ENCODE measurements at places on chromosomes 2 and 18.
A peak's percentile ranks its signal among the peaks of the same experiment; 100 is the strongest.

DNA sequence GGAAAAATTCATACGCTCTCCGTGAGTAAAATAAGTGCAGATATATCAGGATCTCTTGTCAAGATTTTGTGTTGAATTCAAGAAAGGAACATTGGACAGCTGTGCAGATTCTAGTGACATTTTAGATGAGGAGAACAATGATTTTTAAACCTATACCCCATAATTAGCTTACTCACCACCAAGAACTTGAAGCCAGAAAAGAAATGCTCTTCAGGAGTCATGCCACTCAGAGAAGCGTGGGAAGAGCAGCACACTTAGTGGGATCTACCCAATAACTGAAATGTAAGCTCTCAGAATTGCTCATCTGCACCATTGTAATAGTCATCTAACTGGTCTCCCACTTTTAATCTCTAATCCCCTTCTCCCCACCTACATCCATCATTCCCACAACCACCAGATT is 9.2 kb upstream of the ERMN start:
- DNase-seq, result no peak

GRCh38 chr2:102060047-102060446 is 68.3 kb downstream of the IL1R2 start:
- DNase-seq, result no peak

- DNase-seq, result no peak
Measured at GRCh38 chr2:126307740-126308139, 348.2 kb upstream of the GYPC start.

DNA sequence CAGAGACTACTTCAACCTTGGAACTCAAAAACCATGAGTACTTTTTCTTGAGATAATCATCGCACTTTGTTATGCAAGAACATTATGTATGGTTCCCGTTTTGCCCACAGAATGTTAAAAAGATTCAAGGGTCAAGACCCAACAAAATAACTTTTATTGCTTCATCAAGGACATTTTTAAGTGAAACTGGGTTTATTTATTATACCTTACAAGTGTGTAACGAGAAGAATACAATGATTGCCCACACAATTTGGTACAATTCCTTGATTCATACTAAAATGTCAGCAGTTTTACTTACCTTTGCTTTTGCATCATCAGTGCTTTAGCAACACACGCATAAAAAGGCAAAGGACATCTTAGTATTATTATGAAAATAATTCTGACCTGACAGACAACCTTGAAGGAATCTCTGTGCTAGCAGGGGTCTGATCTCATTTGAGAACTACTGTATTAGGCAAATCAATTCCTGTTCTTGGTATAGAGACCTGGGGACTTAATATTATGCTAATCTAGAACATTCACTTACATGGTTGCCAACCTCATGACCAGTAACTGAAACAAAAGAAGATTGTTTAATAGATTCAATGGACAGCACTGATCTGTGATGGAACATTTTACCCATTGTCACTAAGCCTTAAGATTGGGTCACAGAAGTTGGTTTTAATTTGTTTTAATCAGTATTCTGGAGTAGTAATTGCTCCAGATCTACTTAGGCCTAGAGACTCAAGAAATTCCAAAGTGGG is 16.2 kb downstream of the CCDC88A start:
- no peak for DNase-seq

DNA sequence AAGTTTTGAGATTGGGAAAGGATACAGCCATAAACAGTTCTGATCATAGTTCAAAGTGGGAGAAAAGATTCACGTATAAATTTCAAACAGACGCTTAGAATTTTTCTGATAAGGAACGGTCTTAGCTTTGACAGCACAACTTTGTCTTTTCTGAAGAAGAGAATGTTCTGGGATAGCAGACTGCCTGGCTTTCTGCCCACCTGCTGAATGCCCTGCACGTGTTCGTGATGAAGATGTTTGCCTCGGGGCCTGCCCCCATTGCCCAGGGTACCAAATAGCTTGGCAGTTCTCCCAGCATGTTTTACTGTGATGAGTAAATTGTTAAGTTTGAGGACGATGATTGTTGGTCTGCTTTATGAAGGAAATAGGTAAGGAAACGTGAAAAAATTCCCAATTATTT is 4.6 kb downstream of the MRPL33 start:
- DNase-seq, result no peak

GRCh38 chr18:57579934-57580333 is 6.6 kb downstream of the FECH start:
- no peak for DNase-seq

DNA sequence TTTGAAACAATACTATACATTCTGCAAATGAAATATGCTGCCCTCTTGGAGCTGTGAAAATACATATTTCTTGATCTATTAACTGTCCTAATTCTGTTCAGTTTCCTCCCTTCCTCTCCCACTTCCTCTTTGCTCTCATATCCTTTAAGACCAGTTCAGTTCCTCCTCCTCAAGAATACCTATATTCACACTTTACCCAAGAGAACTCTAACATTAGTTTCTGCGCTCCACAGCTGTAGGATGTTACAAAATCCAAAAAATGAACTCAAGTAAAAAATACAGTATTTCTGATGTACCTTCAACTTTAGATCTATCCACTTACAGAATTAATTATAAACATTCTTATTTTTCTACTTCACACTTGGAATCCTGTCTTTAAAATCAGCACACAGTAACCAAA is 5.4 kb downstream of the ITSN2 start:
- DNase-seq, result no peak

GRCh38 chr2:131152074-131152473 is 46.9 kb downstream of the PLEKHB2 start:
- no peak for DNase-seq

DNA sequence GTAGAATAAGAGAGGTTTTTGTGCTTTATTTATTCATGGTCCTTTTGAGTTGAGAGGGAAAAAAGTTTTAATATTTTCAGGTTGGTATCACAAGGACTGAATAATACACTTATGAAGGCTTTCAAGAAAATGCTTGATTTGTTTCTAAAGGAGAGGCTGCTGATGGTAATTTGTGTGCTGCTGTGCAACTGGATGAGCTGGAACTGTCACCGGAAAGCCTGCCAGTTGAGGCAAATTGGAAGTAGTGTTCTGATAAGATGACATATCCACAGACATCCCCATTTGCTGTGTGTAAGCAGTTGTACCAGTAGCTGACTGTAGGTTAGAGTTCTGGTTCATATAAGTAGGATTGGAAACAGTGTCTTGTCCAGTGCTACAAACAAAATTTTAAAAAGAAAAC is 21.6 kb upstream of the CACNB4 start:
- no peak for DNase-seq

- no peak for DNase-seq
Measured at GRCh38 chr2:181114021-181114420, 133.6 kb downstream of the UBE2E3 start.

DNA sequence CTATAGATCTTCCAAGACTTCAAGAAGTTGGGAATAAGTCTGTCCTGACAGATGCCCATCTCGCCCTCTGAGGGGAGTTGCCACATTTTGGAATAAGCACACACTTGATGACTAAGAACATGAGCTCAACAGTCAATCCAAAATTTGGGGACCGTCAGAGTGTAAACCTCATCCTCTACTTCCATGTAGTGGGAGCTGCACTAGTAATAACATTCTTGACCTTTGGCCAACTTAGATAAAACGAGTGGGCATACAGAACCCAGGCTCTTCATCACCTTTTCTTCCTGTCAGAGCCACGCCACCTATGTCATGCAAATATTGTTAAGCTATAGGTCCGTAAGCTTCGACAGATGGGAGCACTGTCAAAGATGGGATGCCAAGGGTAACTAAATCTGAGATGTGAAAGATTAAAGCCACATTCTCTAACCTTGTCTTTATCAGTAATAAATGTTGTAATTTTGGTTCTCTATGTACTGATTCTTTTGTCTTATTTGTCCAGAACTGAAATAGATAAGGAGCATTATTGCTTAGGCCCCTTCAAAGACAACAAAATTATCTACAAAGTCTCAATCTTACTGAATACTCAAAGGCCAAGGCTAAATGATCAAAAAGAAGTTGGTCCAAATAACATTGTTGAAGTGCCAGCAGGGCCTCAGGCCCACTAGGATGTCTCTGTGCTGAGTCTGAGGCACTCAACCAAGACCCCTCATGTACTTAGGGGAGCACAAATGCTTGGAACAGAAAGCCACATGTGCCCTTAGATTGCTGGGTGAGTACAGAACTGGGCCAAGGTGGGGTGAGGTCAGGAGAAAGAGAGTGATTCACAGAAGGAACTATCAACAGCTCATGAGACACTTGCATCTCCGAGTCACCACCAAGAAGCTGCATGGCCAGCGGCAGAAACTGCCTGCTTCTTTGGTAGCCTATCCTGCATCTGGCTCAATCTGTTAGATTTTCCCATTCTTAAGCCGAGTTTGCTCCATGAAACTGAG is 15.0 kb downstream of the CDH2 start:
- DNase-seq, result no peak

GRCh38 chr2:204152616-204153015 is 216.1 kb downstream of the ICOS start:
- DNase-seq, result no peak

- no peak for DNase-seq
Measured at GRCh38 chr2:36512705-36513104, 85.3 kb downstream of the FEZ2 start.

DNA sequence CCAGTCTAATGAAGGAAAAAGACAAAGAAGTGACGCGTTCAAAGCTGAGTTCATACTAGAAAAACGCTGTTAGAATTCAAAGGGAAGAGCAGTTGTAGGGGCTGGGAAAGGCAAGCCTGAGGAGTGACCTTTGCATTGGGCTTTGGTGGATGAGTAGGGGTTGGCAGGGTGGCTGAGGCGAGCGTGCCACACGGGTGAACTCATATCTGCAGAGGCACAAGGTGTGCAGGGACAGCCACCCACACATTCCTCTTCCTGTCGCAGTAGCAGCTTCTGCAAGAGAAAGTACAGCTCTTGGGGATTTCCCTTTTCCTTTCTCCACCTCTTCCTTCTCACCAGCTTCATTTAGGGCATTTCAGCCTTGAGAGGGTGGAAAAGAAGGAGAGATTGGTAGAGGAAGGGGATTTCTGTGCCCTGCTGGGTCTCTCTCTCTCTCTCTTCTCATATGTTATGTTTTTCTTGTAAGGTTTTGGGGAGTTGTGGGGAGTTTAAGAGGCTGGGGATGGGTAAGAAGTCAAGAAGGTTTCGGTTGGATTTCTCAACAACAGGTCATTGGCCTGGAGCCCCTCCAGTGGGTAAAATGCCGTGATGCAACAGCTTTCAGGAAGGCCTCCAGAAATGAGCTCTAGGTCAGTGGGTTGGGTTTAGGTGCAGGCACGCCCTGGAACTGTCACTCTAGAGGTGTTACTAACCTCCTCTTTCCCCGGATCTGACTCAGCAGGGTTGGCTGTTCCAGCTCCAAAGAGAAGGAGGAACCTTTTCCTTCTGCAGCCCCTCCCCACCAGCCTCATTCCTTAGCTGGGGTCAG is 40.1 kb downstream of the ODC1 start:
- no peak for DNase-seq

DNA sequence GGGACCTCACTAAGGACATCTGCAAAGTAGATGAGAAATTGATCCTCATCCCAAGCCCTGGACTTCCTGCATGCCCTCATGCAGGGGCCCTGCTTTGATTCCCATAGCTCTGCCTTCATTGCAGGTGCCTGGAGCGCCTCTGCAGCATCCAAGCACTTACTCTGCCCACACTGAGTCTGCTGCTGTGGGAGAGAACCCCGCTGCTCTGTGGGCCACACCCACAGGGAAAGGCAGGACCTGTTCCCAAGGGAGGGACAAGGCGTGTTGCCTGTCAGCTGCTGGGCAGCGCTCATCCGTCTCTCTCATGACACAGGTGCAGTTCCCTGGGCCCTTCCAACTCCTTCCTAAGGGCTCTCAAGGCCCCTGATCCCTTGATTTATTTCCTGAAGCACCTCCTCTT is 266.8 kb upstream of the SMIM21 start:
- DNase-seq, result no peak

DNA sequence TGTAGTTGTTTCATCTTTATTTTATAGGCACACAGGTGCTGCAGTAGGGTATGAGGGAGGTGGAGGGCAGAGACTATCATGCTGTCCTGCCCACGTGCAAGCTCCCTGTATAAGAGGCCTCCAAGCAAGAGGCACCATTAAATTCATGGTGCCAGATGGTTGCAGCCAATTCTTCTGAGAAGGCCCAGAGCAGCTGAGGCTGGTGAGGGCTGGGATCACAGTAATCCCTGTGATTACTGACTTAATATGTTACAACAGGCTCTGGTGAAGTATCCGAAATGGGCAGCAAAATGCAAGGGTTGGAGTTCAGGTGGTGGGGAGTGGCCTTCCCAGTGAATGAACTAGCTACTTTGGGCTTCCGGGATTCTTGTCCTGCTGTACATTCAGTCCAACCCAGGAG is 191.9 kb upstream of the SMAD2 start:
- no peak for DNase-seq

- DNase-seq, result peak; percentile 63
Measured at GRCh38 chr2:217269701-217270484, 410.0 kb upstream of the TNP1 start.

GRCh38 chr18:63207143-63207790 is 112.3 kb downstream of the BCL2 start:
- no peak for DNase-seq

DNA sequence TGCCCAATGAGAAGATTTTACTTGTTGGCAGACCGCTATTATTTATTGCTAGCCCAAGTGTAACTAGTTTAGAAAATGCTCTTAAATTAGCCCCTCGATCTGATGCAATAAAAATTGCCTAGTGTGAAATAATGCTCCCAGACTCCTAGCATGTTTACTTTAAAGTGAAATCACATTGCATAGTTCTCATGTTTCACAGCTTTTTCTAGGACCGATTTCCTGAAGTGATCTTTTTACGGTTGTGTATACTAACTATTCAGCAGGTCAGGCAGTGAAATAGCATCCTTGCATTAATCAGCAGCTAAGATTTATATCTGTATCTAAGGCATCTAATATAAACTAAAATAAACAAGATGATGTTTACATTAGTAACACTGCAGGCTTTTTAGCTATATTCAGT is 52.4 kb downstream of the PMS1 start:
- no peak for DNase-seq

- DNase-seq, result peak; percentile 72
Measured at GRCh38 chr2:199458009-199458805, 468 bp upstream of the SATB2 start.

- no peak for DNase-seq
Measured at GRCh38 chr2:38653715-38654527, 12.0 kb upstream of the GALM start.

GRCh38 chr18:79069717-79070151 is 540 bp downstream of the ATP9B start:
- no peak for DNase-seq

- DNase-seq, result peak; percentile 87
Measured at GRCh38 chr2:128304715-128305554, 13.7 kb downstream of the HS6ST1 start.

DNA sequence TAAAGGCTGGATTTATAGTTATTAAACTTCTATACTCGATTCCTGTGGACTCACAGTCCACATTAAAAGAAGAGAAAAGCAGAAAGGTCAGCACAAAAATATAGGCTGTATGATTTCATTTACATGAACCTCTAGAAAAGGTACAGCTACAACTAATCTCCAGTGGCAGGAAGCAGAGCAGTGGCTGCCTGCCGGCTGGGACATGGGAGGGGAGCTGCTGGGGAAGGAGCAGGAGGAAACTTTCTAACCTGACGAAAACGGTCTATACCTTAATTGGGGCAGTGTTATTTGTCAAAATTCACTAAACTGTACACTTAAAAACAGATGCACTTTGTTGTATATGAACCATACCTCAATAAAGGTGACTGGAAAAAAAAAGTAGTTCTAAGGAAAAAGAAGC is 26.7 kb downstream of the KCTD1 start:
- DNase-seq, result no peak

Data from left hindlimb (tissue), 1 donor.